NCI-H82 (cell line): ENCODE measurements at places on chromosomes 11 and 22.

DNA sequence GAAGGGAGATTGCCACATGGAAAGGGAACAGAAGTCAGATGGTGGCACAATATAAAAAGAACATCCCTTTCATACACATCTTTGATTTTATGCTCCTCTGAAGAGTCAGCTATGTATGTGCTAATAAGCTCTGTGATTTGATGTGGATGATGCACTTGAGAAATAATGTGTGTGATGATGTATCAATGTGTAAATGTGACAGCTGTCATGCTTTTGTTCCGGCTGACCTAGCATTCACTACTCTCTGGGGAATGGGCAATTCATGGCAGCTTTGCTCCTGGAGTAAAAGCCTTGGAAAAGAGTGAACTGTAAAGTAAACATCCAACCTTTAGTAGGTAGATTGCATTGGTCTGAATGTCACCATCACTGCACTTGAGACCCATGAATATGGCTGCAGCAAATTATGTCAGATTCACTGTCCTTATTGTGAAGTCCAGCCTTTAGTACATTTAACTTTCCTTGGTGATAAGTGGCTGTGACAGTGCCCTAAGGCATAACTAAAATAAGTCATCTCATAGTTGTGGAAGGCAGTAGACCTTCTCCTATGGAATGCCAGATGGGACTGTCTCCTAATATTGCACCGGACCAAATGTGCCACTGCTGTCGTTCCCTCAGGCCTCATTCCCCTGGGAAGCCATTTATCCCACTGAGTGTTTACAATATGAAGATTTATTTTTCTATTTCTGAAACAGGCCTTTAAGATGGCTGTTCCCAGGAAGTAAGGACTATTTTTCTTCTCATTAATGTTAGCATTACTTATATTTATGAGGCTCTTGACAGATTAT, 178.2 kb upstream of the CCDC90B start:
- DNase-seq = peak; percentile 83

DNA sequence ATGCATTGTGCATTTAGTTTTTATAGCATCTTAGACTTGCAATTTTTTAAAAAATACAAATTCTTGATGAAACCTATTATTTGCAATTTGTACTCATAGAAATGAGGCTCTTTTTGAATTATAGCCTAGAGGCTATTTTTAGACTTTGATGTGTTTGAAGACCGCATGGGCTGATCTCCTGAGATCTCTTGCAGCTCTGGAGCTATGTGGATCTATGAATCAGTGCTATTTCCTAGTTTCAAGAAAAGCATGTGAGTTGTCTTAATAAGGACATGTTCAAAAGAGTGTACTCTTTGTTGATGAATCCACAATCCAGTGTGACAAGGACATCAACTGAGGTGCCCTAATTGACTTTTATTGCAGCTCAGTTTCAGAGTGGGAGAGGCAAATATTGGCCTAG, 620.5 kb downstream of the ETS1 start:
- no peak for DNase-seq

DNA sequence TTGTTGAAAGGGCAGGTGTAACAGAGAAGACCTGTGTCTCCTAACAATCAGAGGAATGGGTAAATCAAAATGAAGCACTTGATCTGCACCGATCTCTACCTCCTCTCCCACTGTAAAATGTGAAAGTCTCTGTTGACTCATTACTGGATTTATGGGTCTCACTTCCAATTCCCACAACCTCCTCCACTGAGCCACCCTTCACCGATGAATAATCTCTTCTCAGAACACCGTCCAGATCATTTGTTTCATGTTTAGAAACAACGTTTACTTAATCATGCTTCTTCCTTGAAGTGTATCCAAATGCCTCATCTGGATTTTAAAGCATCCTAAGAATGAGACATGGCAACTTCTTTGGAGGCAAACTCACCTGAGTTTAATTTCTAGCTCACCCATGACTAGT, 643.6 kb downstream of the ETS1 start:
- DNase-seq = no peak

DNA sequence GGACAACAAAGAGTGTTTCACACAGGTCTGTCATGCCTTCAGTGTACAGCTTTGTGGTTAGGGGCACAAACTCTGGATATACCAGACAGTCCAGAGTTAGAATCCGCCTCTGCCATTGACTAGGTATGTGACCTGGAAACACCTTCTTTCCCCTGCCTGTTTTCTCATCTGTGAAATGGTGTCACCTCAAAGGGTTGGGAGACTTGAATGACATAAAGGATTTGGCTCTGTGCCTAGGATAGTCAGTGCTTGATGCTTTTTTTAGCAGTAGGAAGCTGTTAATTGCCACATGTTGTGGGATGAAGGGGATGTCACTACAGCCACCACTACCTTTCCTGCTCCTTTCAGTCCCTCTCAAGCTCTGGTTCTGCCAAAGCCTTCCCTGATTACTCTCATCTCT, 17.4 kb upstream of the LRRC55 start:
- peak; percentile 61 for DNase-seq

DNA sequence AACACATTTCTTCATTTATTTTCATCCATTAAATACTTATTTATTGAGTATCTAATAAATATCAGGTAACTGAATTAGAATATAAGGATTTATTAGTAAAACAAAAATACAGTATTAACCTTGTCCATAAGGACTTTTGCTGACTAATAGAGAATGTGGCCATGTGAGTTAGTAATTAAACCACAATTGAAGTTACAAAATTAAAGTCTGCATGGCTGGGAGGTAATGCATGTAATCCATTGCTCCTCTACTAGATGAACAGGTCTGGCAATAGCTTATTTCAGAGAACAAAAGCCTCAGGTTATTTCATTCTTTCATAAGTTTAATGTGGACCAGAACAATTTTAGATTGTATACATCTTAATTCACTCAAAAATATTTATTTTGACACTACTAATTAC, 9.9 kb upstream of the CARD18 start:
- DNase-seq = no peak

DNA sequence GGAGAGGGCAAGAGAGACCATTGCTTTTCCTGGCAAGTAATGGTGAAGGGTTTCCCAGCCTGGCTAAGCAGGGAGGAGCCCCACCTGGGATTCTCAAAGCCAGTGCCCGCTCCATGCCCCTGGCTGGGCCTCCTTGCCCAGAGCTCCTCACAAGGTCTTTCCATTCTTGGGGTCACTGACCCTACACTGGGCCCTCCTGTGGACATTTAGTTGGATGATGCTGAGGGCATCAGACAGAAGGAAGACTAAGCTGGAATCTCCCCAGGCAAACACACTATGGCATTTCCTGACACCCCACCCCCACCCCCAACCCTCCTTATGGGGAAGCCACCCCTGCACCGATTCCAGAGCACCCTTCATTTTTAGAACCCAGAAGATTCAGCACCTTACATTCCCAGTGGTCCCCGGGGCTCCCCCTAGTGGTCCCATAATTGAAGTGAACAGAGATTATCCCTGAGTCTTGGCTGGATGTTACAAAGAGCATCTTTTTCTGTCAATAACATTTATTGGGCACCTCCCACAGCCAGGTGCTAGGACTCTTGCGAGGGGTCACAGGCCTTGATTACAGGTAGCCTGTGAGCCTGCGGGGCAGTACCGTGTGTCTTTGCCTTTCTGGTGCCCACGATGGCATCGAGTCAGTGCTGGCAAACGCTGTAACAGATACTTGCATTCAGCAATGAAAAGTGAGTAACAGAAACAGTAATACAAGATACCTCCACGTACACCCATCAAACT, 548.5 kb downstream of the BUD13 start:
- peak; percentile 79 for DNase-seq

DNA sequence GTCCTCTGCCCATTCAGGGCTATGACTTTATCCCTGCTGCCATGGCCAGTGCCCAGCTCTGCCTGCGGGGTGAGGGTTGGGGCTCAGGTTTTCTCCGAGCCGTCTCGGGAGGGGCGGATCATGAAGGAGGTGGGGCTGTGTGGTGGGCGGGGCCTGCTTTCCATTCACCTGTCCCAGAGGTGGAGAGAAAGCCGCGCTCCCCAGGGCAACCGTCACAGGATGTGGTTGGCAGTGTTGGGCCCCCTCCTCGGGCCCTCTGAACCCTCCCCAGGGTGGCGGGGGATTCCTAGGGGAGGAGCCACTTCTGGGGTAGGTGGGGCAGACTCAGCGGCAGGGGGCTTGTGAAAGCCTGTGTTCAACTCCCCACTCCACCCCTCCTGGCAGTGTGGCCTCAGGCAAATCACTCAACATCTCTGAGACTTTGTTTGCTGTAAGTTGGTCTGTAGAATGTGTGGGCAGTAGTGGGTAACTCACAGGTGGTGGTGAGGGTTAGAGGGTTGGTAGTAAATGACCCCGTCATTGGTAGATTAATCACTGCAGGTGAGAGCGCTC, 50.3 kb downstream of the CD6 start:
- no peak for DNase-seq

GRCh38 chr11:72720047-72720446, 32.2 kb downstream of the ARAP1 start:
- no peak for DNase-seq

DNA sequence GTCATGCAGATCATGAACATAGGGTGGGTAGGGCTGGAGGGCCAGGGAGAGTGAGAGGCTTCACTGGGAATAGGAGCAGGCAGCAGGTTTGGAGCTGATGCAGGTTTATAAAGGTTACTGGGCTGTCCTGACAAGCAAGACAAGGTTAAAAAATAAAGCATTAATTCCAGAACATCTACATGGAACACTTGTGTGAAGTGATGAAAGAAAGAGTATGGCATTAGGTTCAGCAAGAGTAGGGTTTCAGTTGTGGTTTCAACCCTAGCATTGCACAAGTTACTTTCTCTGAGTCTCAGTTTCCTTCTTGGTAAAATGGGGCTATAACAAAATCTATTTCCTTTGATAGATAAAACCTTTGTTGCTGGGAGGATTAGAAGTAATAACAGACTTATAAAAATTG, 114.6 kb upstream of the SESN3 start:
- no peak for DNase-seq

- DNase-seq = no peak
These were observed 1.4 kb downstream of the SGSM1 start for GRCh38 chr22:24807284-24807950.

DNA sequence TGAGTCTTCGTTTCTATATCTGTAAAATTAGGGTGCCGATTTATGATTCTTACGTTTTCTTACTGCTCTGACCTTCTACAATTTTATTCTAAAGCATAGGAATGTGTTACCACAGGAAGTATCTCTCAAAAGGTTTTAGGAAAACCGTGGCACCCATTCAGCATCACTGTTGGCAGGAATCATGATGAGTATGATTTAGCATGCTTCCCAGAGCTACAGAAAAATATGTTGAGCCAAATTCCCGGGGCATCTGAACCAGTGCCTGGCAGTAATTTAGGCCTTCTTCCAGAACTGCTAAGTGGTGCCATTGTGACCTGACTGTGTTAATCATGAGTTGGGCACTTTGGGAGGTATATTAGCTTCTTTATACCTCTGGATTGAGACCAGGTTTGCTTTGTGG, 605.0 kb upstream of the RAG2 start:
- no peak for DNase-seq

DNA sequence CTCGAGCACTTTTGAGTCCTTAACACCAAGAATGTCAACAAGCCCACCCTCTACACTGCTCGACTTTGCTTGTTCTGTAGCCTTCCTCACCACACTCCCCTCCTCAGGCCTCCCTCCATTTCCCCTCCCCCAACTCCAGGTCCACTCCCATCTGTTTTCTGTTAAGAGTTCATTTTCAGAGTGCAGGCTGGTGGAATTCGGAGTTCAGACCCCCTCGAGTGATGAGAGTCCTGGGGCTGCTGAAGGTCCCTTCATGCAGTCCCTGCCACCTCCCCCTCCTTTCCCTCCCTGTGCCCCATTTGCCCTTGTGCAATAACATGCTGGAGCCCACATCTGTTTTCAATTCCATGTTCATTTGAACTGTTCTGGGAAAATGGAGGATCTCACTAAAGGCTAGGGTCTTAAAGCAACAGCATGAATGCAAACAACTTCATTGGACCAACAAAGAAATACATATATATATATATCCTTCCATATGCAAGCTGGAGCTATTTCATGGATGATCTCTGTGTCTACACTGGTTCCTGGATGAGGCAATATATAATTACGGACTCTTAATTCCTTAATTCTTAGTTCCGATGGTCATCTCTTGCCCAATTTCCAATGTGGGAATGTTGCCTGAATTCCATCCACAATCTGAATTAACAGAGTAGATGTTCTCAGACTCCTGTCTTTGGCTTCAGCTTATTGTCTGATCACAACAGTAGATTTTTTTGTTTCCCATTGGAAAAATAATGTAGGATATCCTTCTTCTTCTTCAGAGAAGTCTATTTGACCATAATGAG, 340.4 kb downstream of the ETS1 start:
- DNase-seq = no peak

DNA sequence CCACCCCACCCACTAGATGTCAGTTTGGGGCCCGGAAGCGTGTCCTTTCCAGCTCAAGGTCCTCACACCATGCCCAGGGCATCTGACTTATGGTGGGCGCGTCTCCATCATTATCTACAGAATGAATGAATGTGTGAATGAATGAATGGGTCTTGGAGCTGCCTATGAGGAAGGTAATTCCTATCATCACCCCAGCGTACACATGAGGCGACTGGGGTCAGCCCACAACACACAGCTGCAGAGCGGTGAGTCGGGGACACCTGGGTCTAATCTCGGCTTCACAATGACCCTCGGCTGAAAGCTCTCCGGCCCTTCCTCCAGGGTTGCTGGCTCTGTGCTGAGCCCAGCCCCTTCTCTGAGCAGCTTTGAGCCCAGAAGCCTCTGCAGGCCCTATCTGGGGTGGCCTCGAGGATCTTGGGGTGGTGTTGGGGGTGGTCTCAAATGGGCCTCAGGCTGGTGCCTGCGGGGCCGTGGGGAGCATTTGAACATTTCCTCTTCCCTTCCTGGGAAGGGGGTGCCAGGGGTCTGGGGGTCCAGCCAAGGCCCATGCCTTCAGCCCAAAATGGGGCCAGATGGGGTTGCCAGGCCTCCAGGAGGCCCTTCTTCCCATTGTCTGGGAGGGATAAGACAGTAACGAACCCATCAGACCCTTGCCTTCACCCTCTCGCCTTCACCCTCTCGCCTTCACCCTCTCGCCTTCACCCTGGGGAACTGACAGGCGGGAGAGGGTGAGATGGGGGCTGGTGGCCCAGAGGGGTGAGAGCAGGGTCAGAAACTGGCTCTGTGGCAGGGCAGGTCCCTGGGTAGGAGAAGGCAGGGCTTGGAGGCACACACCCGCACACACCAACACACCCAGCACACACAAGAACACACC, 82.4 kb downstream of the MYEOV start:
- no peak for DNase-seq

DNA sequence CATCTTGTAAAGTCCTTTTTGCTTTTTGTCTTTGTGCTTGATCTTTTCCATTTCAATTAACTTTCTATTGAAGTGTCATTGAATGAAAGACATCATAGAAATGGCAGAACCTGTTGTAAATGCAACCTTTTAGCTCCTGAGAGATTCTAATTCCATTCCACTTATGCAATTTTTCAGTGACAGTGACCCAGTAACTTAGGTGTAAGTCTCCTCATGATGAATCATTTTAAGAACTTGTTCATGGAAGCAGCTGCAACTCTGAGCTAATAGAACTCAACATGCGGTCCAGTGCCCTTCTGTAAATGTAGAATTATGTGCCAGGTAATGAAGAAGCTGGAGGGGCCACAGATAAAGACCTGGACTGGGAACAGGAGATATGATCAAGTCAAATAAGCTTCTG, 398.3 kb upstream of the SYN3 start:
- no peak for DNase-seq

GRCh38 chr11:26618441-26618840, 46.4 kb upstream of the MUC15 start:
- no peak for DNase-seq

GRCh38 chr11:38646382-38646781, 2048.3 kb upstream of the RAG2 start:
- no peak for DNase-seq

- DNase-seq = no peak
These were observed 104.2 kb downstream of the TEAD1 start for GRCh38 chr11:12778240-12778905.

- no peak for DNase-seq
These were observed 213.3 kb downstream of the FAM76B start for GRCh38 chr11:95576146-95576845.
